Stimulated activated CD8-positive, alpha-beta memory T cell treated with anti-CD3 and anti-CD28 coated beads, Interleukin-7, amount 100 ng/mL, for 1 hour (primary cell): ENCODE measurements at places on chromosomes 3 and 15.

- no peak for DNase-seq
Observed at GRCh38 chr3:35674451-35675109, 35.3 kb downstream of the ARPP21 start.

- no peak for DNase-seq
Observed at GRCh38 chr15:76565366-76565765, 228.8 kb downstream of the ISL2 start.

GRCh38 chr15:55060836-55061235, 135.9 kb downstream of the RSL24D1 start:
- no peak for DNase-seq

DNA sequence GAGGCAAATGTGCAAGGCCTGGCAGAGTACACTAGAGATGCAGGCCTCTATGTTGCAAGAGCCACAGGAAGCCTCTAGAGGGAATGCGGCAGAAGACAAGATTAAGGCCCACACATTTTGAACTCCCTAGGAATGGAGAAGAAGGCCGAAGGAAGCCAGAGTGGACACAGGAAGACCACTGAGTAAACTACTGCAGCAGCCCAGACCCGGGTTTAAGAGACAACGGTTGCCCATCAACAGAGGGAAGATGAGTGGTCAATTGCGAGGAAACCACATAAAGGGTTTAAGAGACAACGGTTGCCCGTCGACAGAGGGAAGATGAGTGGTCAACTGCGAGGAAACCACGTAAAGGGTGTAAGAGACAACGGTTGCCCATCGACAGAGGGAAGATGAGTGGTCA, 14.6 kb downstream of the CHSY1 start:
- no peak for DNase-seq

GRCh38 chr3:150765949-150766720, 3.2 kb upstream of the SIAH2 start:
- no peak for DNase-seq

DNA sequence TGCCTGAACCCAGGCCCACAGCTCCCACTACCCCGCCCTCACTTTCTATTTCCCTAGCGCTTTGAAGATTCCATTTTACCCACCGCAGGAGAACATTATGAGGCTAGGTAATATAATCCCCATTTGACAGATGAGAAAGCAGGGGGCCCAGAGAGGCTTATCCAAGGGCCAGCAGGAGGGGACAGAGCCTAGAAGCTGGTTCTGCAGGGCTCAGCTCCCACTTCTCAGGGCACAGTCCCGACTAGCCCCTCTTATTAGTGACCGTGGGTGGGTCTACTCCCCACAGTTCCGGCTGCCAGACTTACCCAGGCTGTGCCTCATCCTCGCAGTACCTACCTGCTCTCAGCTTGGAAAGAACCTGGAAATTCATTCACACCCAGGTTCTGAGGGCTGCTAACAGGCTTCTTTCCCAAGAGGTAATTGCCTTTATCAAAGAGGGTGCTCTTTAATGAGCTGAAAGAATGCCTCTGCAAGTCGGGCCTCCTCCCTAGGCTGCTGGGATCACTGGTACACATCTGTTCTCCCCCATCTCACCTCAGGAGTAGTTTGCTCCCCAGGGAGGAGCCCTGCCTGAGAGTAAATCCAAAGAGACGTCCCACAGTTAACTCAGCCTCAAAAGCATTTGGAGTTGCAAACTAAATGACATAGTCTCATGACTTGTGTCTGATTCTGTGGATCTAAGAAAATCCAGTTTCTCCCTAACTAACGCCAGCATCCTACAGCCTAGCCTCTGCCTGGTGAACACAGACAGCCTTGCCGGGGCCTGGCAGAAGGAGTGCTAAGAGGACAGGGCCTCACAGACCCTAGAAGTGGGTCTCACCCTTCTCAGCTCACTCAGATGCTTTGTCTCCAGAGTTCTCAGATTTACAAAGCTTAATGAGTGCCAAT, 125.0 kb downstream of the CHSY1 start:
- DNase-seq, result no peak

- DNase-seq, result no peak
Observed at GRCh38 chr15:69601711-69602504, 149.3 kb downstream of the RPLP1 start.

DNA sequence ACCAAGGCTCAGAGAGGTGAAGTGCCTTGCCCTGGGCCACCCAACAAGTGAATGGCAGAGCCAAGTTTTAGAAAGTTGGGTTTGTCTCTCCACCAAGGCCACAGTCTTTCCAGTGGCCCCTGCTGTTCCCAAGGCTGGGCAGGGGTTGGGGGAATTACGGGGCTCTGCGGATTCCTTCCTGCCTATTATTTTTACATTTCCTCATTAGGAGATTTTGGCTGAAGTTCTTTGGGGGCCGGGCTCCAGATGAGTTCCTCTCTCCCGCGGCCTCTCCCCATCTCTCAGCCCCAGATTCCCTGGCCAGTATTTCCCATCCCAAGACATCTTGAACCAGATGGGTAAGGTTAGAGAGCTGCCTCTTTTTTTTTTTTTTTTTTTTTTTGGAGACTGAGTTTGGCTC, 44.0 kb upstream of the SMAD6 start:
- no peak for DNase-seq

- DNase-seq, result no peak
Observed at GRCh38 chr3:141808586-141808985, 45.4 kb downstream of the GRK7 start.

- DNase-seq, result no peak
Observed at GRCh38 chr3:57815036-57815435, 58.9 kb downstream of the SLMAP start.

GRCh38 chr3:99407257-99407656, 231.1 kb upstream of the COL8A1 start:
- no peak for DNase-seq

DNA sequence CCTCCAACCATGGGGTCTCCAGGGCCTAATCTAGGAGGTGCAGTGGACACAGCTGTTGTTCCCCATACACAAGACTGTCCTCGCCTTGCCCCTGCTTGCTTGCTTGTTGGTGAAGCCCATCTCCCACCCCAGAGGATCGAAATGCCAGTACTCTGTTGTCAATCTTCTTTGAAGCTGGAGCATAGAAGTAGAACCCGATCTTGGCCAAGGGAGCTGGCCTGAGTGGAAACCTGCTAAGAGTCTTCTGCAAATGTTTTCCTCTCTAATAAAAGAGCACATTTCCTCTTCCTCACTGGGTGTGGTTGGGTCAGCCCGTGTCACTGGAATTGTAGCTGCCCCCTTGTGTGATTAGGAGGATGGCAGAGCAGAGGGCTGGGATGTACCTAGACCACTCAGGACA, 85.4 kb downstream of the HES1 start:
- no peak for DNase-seq

DNA sequence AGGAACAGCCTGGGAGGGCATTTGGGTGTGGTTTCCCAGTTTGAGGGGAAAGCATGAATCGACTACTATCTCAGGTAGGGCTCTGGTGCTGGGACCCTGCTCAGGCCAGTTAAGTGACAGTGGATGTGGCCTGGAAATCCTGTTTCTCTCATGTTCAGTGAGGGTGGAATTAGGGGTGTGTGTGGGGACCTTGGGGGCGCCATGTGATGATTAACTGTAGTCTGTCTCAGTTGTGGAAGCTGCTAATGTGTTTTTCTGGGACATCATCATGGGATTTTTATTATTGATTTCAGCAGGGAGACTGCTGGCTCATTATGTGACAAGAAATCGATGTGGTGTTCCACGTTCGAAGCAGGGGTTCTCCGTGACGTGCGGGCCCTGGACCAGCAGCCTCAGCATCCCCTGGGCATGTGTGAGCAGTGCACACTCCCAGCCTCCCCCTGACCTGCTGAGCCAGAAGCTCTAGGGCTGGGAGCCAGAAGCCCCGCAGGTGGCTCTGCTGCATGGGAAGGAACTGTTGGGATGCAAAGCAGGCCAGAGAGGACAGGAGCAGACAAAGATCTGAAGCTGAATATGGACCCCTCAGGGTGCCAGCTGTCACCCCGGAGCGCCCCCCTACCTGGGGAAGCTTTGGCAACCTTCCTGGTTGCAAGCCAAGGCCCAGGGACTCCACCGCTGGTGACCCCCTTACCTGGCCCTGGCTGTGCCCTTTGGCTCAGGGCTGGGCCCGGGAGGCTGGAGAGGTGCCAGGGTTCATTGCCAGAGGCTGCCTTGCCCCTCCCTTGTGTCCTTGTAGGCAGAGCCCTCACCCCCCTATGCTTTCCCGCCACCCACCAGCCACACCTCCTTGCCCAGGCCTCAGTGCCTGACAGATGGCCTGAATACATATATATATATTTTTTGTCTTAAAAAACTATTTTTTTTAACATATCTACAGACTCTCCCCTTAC, 149.8 kb downstream of the APBA2 start:
- no peak for DNase-seq

DNA sequence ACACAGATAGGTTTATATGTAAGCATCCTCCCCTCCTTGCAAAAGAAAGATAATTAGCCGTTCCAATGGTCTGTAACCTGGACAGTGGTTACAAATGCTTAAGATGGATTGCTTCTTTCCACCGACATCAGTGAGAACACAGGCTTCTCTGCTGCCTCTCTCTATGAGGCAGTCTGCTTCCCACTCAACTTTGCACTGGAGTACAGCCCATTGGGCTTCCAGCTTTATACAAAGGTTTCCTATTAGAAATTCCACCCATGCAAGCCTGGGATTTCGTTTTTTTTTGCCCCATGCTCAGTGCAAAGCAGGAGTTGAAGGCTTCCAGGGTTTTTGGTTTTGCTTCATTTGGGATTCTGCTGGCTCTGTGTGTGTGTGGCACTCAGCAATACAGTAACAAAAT, 47.3 kb upstream of the C3orf22 start:
- DNase-seq, result no peak

- no peak for DNase-seq
Observed at GRCh38 chr3:10845839-10846656, 30.0 kb downstream of the SLC6A11 start.

- DNase-seq, result no peak
Observed at GRCh38 chr15:84598250-84598649, 2.6 kb upstream of the ZSCAN2 start.

GRCh38 chr3:155147588-155147987, 67.5 kb downstream of the MME start:
- no peak for DNase-seq

DNA sequence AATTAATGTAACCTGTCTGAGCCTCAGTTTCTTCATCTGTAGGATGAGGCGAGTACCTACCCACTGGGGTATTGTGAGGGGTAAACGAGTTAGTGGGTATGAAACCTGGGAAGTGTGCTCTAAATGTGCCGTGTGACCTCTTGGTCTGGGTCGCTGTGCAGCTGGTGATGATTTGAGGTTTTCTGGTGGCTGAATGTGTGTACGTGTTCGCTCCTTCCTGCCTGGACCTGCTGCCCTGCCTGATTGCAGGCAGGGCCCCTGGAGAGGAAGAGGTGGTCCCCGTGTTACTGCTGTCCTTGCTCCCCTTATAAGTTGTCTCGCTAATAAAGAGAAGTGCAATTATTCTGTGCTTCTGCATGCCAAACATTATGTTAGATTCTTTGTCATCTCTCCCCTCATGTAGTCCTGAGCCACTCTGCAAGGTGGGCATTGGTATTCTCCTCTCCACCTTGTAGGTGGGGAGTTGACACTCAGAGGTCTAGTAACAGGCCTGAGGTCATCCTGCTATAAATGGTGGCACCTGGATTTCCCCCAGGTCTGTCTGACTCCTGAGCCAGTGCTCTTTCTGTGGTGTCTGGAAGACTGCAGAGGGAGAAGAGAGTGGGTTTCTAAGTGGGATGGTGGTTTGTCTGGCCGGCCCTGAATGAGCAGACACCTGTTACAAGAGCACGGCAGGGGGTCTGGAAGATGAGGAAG, 15.7 kb downstream of the PDIA5 start:
- no peak for DNase-seq

GRCh38 chr3:7194071-7194835, 333.3 kb downstream of the GRM7 start:
- DNase-seq, result no peak
